ENCODE measurements at places on chromosomes 3 and 15. TPM values are rescaled to one million over a fixed set of nuclear protein-coding genes. Genes with fewer than 3 reads are reported as not detected.

The ROBO1 gene
- 3.0 TPM for polyA plus RNA-seq

The TADA3 gene
- polyA plus RNA-seq = 52.2 TPM

The USP4 gene
- polyA plus RNA-seq = 22.2 TPM

The WDR82 gene
- polyA plus RNA-seq = 22.2 TPM

DNA sequence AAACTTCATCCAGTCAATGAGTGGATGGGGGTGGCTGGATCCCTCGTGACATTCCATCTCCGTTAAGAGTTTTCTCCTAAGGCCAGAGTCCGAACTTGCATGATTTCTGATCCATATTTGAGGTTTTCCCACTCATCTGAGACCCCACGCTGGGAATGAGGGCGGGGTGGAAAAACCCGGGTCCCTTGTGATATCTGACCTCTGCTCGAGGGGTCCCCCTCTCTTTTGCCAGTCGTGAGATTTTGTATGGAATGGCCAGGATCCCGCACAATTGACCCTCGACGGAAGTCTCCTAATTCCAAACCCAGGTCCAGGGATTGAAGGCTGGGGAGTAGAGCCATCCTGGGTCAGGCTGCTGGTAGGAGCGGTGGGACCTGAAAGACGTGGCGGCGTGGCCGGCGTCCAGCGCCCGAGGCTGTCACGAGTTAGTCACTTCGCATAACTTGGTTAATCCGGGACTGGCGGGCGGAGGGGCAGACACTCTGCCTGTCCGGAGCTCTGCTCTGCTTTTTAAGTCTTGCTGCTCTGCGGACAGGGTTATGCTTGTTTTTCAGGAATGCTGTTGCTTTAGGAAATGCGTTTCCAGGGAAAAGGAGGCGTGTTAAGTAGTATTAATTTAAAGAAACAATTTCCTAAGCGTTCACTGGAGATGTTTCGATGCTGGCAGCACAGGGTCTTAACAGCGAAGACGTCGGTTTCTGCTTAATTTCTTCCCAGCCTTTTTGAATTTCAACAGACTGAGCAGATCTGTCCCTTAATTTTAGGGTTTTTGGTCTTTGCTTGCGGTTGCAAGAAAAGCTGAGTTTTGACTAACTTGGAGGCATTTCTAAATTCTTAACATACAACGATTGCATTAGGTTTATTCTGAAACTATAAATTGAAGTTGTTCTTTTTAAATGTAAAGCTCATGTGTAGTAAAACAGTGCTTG, 69.7 kb upstream of the LRRFIP2 start:
- H3K36me3 ChIP-seq = no peaks in the 10 kb centered on the region
- peak; percentile 92 for DNase-seq
- H3K4me3 ChIP-seq = peak overlapping the region; percentile 96
- no peaks in the 10 kb centered on the region for H3K4me1 ChIP-seq
- H3K27ac ChIP-seq = peak overlapping the region; percentile 95

GRCh38 chr15:77503764-77504163, 83.1 kb downstream of the HMG20A start:
- H3K4me3 ChIP-seq = no peak overlapping the region
- DNase-seq = peak; percentile 6
- no peaks in the 10 kb centered on the region for H3K36me3 ChIP-seq
- H3K27ac ChIP-seq = no peak overlapping the region
- H3K4me1 ChIP-seq = peaks cover 44% of the 10 kb centered on the region

DNA sequence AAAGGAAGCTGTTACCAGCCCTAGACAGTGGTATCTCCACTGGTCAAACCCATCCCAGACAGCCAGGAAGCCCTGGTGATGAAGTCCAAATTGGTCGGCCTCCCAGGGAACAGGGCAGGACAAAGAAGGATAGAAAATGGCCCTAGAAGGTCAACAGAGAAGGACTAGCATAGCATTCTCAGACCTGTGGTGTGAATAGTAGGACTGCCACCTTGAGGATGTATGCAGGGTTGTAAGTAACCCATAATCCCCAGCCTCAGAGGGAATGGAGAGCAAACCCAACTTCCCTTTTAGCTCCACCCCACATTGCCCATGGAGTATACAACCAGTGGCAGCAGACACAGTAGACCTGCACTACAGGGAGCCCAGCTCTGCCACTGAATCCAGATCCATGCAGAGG, 68.6 kb upstream of the EIF1B start:
- H3K4me3 ChIP-seq = no peak overlapping the region
- no peaks in the 10 kb centered on the region for H3K4me1 ChIP-seq
- no peaks in the 10 kb centered on the region for H3K27me3 ChIP-seq
- H3K36me3 ChIP-seq = no peaks in the 10 kb centered on the region
- DNase-seq = no peak

GRCh38 chr3:172630316-172630715, 80.6 kb downstream of the NCEH1 start:
- no peak for DNase-seq
- no peaks in the 10 kb centered on the region for H3K36me3 ChIP-seq
- H3K4me1 ChIP-seq = no peaks in the 10 kb centered on the region

DNA sequence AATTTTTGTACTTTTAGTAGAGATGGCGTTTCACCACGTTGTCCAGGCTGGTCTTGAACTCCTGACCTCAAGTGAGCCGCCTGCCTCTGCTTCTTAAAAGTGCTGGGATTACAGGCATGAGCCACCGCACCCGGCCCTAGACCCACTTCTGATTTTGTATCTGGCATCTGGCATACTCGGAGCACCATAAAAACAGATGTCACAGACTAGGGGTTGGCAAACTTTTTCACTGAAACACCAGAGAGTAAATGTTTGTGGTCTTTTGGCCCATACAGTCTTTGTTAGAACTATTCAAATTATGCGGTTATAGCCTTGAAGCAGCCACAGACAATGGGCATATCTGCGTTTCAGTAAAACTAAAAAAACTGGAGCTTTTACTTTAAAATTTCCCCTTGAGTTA, 110.7 kb downstream of the TJP1 start:
- no peak overlapping the region for H3K27ac ChIP-seq
- DNase-seq = no peak
